ENCODE measurements at places on chromosomes 16 and 17.
A peak's percentile ranks its signal among the peaks of the same experiment; 100 is the strongest.

DNA sequence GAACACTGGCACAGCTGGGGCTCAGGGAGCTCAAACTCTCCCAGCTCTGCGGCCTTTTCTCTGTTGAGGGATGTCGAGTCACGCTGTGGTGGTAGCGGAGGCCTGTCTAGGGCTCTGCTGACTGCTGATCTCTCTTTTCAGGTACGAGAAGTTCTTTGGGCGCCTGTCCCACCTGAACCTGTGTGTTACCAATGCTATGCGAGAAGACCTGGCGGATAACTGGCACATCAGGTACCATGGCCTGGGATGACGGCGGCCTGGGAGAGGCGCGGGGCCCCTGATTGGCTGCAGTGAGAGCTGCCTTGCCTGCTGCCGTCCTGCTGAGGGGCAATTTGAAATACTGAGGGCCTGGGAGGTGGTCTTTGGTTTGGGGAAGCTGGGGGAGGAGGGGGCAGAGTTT lies 5.7 kb downstream of the ALG1 start:
- no peak for DNase-seq

- DNase-seq, result no peak
These were observed 18.5 kb downstream of the NFE2L1 start for GRCh38 chr17:48066656-48067055.

GRCh38 chr16:61862221-61863155 lies 173.8 kb downstream of the CDH8 start:
- no peak for DNase-seq

DNA sequence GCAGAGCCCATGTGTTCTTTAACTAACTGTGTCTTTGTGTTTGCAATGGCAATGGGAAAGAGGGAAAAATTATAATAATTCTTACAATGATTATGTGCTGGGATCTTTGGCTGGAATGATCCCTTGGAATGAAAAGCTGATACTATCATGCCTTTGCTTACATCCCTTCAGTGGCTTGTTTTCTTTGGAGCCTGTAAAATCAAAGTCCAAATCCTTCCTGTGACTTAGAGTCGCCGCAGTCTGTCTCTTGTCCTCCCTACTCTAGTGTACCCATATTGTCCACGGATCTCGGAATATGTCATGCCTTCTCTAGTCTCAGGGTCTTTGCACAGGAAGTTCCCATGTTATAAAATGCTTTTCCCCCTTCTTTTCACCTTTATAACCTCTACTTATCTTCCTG lies 111.7 kb upstream of the MAF start:
- DNase-seq, result no peak

DNA sequence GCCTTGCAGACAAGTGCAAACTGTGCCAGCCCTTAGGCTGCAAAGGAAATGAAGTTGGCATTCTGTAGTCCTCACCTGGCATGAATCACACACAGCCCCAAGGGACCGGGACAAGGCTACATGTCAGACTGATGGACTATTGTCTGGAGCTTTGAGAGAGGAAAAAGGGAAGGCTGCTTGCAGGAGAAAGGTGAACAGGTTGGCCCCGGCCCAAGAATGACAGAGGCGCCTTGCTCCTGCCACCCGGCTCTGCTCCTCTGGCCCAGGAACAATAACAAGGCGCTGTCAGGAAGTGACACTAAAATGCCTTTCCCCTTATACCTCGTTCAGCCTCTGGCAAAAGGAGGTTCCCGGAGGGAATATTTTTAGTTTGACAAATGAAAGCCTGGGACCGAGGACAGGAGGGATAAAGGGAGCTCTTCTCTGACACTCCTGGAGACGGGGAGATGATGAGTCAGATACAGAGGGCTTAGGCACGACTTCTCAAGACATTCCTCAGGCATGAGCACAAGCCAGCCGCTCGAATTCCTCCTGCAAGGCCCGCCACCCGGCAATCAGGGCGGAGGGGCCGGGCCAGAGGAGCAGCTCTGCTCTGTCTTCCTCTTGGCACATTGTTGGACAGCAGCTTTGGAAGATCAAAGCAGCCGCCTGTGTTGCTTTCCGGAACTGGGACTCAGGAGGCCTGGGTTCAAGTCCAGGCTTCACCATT lies 105.8 kb downstream of the NOG start:
- DNase-seq, result no peak

DNA sequence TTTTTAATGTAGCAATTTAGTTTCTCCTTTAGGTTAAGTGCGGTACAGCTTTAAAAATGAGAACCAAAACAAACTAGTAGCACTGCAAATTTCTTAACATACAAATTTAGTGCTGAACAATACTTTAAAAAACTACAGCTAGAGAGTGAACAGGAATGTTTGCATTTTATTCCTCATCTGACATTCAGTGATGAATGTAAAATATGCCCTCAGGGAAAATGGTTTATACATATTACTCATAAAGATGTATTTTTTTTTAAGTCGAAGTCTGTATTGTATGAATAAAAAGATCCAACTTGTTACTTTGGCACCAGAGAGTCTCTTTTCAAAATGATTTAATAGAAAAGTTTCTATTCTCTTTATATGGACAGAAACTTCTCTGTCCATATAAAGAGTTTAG lies 96.8 kb downstream of the BRIP1 start:
- DNase-seq, result no peak

DNA sequence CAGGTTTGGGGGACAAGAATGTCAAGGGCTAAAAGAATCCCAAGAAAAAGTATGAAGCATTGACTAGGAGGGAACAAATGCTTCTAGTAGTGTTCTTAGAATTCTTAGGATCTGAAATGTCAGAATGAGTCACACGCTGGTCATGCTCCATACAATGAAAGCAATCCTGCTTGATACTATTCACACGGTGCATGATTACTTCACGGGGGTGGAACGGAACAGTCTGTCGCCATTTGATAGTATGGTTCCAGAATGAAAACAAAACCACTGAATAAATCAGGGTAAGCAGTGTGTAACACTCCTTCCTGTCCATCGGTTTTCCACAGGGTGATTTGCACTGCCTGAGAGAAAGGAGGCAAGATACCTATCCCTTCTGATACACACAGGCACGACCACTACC lies 22.9 kb upstream of the YWHAE start:
- no peak for DNase-seq

GRCh38 chr17:40515491-40516041 lies 14.1 kb upstream of the TNS4 start:
- DNase-seq, result peak; percentile 27

- no peak for DNase-seq
These were observed 1.9 kb downstream of the CDH13 start for GRCh38 chr16:82628711-82629110.

DNA sequence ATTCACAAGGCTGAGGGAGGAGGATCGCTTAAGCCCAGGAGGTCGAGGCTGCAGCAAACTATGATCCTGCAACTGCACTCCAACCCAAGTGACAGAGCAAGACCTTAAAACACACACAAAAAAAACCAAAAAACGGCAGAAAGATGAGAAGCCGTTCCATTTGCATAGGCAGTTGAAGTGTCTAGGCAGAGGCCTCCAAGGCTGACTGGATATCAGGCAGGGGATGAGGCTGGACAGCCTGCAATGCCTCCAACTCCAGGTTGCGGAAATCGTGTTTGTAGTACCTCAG lies 2.0 kb upstream of the FBXL19 start:
- DNase-seq, result no peak

DNA sequence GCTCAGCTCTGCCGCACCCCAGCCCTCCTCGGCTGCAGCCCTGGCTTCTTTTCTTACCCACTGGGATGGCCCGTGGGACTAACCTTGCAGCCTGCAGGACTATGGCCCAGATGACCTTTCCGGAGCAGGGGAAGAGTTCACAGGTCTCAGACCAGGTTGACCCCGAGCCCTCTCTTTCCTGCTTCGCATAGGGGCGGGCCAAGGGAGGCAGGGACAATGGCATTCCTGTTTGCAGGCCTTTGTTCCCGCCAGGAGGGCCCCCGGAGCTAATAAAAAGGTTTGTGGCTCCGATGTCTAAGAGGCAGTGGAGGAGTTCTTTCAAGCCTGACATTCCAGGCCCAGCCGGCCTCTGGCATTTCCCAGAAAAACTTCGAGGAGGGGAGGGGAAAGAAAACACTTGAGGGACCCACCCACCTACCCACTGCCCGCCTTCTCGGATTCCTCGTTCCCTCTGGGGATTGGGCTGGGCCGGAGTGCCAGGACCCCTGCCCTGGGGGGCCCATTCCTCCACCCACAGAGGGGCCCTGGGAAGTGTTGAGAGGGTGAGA lies 5.8 kb upstream of the SOCS3 start:
- DNase-seq, result no peak

- DNase-seq, result no peak
These were observed 3.9 kb downstream of the NAGS start for GRCh38 chr17:44008205-44008909.

GRCh38 chr17:50270435-50271362 lies 3.6 kb upstream of the TMEM92 start:
- DNase-seq, result no peak

GRCh38 chr17:78414178-78415162 lies 36.0 kb downstream of the PGS1 start:
- peak; percentile 54 for DNase-seq

- DNase-seq, result no peak
These were observed 30.6 kb downstream of the METRNL start for GRCh38 chr17:83109793-83110645.

GRCh38 chr17:73803964-73804435 lies 159.8 kb upstream of the SDK2 start:
- DNase-seq, result no peak

DNA sequence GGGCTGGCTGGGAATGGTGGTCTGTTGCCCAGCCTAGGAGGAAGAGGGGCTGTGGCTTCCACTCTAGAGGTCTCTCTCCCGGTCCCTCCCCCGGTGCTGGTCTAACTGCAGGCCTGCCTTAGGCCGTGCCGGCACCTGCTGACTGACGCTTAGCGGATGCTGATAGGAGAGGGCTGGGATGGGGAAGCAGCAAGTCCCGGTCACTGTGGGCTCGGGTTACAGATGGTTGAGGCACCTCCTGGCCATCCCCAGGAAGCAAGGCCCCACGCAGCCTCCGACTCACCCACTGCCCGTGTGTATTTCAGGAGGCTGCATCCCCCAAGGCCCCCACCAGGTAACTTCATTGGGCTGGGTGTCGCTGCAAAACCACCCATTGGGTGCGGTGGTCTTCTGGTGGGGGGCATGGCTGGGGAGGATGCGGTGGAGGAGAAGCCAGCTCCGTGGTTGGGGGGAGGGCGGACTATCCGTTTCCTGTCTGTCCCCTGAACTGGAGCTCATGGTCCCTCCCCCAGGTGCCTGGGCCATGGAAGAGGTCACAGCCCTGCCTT lies 278.9 kb downstream of the SEC14L1 start:
- no peak for DNase-seq
